ENCODE measurements at places on chromosomes 2 and 18.

DNA sequence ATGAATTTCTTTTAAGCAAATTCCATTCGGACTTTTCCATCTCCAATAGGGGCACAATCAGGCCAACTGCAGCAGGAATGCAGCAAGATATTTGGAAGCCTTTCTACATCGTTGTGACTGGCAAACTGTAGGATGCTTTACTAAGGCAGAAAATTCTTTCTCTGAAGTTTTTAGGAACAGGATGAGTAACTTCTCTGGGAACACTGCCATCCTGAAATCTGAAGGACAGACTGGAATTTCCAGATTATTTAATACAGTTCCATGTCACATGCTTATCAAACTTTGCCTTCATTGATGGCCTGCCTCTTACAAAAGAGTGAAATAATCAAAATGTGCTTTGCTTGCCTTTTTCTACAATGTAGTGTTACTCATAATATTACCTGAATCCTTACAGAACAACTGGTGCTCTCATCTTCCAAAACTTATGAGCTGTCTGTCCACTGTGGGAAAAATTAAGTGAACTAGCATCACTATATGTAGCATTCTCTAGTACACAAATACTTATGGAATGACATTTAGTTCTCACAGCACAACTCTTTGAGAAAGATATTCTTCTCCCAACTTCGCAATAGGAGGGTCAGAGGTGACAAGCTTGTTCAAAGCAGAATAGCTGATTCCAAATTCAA is 32.0 kb upstream of the MAP2 start:
- DNase-seq = no peak

DNA sequence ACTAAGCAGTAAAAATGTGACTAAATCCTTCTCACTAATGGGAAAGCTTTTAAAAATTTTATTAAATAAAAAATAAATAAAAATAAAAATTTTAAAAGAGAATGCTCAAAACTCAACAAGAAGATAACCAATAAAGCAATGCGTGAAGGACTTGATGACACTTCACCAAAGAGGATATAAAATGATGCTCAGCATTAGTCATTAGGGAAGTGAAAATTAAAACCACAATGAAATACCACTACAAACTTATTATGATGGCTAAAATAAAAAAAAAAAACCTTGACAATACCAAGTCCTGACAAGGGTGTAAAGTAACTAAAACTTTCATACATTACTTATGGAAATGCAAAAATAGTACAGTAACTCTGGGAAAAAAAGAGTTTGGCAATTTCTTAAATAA is 3.3 kb upstream of the WDR75 start:
- no peak for DNase-seq

GRCh38 chr2:231315896-231316295 is 79.6 kb upstream of the B3GNT7 start:
- DNase-seq = no peak

GRCh38 chr2:99336804-99337112 is 431 bp upstream of the EIF5B start:
- DNase-seq = no peak

DNA sequence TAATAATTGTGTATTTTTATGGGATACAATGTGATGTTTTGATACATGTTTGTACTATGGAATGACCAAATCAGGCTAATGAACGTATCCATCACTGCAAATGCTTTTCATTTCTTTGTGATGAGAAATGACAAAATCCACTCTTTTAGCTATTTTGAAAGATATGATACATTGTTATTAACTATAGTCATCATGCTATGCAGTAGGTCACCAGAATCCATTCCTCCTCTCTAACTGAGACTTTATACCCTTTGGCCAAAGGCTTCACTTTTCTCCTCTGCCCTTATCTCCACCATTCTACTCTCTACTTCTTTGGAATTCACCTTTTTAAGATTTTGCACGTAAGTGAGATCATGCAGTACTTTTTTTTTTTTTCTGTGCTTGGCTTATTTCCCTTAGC is 44.5 kb upstream of the TMEM17 start:
- DNase-seq = no peak

DNA sequence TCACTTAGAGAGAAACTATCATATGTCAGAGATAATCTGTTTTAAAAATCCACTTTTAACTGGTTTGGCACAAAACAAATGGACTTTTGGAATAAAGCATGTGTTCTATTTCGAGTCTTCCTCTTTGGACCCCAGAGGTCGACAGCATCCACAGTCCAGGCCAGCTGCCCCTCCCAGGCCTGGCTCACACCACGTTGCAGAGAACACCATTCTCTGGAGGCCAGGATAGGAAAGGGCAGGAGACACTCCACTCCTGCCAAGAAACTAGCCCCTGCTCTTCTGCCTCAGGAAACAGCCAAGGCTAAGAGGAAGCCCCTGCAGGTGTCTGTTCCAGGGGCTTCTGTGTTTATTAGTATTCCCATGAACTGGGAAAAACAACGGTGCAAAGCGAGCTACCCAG is 456.6 kb upstream of the ID2 start:
- no peak for DNase-seq

- DNase-seq = no peak
Measured at GRCh38 chr2:101119431-101119830, 31.8 kb downstream of the TBC1D8 start.

- no peak for DNase-seq
Measured at GRCh38 chr2:225998653-225999052, 599.1 kb downstream of the NYAP2 start.

- DNase-seq = no peak
Measured at GRCh38 chr18:48974304-48975119, 23.7 kb upstream of the SMAD7 start.

DNA sequence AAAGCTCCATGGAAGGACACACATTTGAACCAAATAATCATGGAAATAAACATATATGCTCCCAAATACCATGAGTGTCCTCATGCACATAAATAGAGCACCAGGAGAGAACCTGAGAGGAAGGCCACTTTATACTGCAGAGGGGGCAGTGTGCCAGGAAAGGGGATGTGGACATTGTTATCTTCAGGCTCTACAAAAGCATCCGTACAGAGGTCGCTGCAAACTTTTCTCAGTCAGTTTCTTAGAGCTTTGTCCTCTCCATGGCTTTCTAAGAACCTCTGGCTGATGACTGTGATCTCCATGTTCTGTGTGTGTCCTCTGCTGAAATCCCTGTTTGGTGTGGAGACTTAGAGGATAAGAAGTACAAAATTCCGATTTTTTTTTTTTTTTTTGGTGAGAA is 515.7 kb downstream of the CNTNAP5 start:
- DNase-seq = no peak

- no peak for DNase-seq
Measured at GRCh38 chr2:217471319-217471718, 531.5 kb downstream of the TNS1 start.

- no peak for DNase-seq
Measured at GRCh38 chr2:119408221-119408619, 23.4 kb upstream of the TMEM37 start.

GRCh38 chr2:238714038-238714528 is 133.8 kb upstream of the TWIST2 start:
- no peak for DNase-seq

DNA sequence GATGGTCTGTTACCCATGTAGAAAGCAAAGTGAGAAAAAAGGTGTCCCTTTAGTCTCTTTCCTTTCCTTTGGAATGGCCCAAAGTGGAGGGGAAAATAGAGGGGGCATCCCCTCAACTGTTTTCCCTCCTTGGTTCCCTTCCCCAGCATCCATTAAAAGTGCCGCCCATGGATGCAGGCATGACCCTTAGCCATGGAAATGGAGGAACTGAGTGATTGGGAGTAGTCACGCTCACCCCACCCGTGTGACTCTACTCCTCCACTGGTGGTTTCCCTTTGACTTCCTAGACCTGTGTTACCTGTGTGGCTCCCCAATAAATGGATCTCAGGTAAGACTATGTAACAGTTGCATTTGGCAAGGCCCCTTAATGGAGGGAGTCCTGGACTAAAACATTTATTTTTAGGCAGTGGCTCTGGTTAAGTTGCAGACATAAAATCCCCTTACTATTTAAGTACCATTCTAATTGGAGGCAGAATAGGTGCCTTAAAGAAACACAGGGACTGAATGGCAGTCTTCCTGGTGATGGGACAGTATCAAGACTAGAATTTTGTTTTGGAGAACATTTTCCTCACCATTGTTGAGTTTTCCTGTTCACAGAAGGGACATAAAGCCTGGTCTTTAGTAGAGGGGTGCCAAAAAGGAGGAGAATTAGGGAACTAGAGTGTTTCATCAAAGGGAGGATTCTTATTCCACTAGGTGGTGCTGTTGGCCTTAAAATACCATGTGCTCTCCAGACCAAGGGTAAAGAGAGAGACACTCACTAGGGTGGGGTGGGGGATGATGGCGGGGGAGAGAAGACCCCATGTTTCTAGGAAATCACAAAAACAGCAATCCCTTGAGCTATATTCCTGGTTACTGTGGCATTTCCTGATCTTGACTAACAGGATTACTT is 25.7 kb upstream of the PLA2R1 start:
- no peak for DNase-seq

- no peak for DNase-seq
Measured at GRCh38 chr18:3547891-3548615, 98.1 kb downstream of the TGIF1 start.

- DNase-seq = no peak
Measured at GRCh38 chr2:65357959-65358294, 74.5 kb downstream of the SPRED2 start.

- no peak for DNase-seq
Measured at GRCh38 chr2:216387262-216387661, 15.0 kb upstream of the MARCHF4 start.

DNA sequence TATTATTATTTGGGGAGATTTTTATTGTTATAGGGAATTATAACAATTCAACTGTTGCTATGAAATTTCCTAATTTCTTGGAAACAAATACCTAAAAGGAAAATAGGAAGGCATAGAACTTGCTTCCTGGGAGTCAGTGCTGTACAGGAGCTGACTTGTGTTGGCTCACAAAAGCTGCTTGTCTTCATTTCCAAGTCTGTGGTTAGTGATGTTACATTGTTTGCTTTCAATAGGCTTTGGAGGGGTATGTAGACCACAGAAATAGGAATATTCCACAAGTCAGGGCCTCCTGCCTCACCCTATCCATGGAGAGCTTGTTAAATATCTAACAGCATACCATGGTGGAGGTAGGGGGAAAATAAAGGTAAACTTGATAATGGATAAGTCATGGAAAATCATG is 688.9 kb upstream of the FAM98A start:
- DNase-seq = no peak

GRCh38 chr2:136783856-136784255 is 18.5 kb downstream of the THSD7B start:
- DNase-seq = no peak

DNA sequence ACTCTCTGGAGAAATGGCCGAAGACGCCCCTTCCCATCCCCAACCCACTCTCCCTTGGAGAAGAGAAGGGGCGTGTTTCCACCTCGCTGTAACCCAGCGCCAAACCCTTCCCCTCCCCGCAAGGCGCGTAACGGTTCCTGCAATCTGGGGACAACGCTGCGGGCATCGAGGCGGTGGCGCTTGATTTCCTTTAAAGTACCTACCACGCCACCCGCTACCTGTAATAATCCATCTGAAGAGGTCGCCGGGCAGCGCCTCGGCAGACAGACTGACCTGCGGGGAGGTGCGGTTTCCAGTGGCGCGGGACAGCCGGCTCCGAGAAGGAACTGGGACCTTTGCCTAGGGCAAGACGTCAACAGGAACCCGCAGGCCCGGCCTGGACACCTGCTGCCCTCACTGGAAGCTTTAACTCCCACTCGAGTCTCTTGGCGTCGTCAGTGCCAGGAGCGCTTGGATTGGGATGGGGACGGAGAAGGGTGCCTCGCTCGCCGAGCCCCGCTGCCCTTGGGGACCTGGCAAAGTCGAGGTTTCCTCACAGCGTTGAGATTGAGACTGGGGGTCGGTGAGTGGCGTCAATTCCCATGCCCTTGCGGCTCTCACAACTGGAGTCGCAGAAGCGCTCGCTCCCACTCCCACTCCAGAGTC is at the start of gene CYP1B1:
Gene CYP1B1, minus strand, starts transcription at position 645 of the 645 bp plus-strand sequence. CDS start 763 bp downstream, outside the sequence.
- no peak for DNase-seq

GRCh38 chr2:147500229-147500628 is 344.6 kb upstream of the ACVR2A start:
- DNase-seq = no peak

- DNase-seq = no peak
Measured at GRCh38 chr18:31492671-31493070, 5.3 kb upstream of the DSG2 start.

DNA sequence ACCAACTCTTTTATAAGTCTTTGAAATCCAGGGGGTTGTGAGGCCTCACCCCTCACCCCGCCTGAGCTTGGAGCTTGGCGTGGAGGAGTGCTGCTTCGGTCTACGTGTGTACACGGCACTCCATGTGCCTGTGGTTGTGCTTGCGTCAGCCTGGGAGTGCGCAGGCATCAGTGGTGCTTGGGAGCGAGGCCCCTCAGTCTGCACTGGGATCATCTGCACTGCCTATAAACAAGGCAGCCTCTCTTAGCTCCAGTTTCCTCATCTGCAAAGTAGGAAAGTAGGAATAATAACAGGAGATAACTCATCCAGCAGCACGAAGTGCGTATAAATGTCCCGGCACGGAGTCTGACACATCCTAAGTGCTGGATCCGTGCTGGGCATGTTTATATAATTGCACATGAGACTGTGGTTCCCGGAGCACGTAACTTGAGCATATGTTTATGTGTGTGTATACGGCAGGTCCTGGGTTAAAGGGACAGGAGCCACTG is 1.2 kb downstream of the GYPC start:
- DNase-seq = peak; percentile 71
